ENCODE measurements at places on chromosomes 2 and 18.

- DNase-seq = no peak
These were observed 63.5 kb downstream of the ARHGAP15 start for GRCh38 chr2:143192716-143193115.

- no peak for DNase-seq
These were observed 9.2 kb downstream of the POU3F3 start for GRCh38 chr2:104863146-104863467.

DNA sequence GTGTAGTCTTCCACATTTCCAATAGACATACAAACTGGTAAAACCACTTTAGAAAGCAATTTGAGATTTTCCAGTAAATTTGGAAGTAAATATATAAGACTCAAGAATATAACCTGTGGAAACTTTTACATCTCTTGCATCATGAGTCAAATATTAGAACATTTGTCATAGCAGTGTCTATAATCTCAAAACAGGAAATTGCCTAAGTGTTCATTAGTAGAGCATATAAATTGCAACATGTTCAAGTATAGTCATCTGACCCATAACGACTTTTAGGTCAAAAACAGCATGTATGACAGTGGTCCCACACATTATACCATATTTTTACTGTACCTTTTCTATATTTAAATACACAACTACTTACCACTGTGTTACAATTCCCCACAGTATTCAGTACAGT lies 555.9 kb upstream of the VRK2 start:
- DNase-seq = no peak

- no peak for DNase-seq
These were observed 2.7 kb upstream of the HSBP1L1 start for GRCh38 chr18:79961527-79962291.

- no peak for DNase-seq
These were observed 57.5 kb upstream of the CXCR4 start for GRCh38 chr2:136175466-136175865.

DNA sequence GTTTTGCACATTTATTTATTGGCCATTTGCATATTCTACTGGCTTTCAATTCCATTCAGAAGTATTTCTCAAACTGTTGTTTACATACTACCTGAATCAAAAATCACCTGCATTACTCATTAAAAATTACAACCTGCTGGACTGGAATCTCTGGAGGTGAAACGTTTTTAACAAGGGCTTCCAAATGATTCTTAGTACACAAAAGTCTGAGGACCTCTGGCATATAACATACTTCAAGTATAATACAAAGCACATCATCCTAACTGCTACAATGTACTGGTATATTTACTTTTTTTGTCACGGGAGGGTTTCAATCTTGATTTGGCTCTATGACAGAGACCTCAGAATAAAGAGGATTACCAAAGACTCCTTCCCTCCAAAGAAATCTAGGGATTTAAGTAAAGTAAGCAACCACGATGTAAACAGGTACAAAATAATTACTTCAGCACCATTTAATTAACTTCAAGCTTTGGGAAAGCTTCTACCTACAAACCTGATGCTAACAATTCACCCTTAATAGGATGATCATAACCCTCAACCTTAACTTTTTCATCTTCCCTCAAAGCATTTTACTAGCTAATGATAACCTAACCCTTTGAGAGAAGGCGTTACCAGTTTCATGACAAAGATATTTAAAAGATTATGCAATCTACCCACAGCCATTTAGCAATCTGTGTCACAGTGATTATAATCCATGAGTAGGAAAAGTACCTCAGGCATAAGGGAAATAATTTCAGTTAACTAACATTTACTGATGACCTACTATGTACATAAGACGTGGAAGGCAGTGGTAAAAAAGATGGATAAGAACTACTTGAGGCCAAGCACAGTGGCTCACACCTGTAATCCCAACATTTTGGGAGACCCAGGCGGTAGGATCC lies 24.7 kb downstream of the ATAD2B start:
- DNase-seq = no peak

DNA sequence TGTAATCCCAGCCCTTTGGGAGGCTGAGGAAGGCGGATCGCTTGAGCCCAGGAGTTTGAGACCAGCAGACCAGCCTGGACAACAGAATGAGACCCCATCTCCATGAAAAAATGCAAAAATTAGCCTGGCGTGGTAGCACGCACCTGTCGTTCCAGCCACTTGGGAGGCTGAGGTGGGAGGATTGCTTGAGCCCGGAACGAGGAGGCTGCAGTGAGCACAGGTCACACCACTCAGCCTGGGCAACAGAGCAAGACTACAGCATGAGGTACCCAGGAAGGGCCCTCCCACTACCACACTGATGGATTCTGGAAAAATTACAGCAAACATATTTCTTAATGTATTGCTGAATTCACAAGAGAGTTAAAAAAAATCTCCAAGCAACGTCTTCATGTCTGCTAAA lies 56.3 kb upstream of the HPCAL1 start:
- no peak for DNase-seq

GRCh38 chr18:58666176-58666575 lies 5.1 kb upstream of the MALT1 start:
- DNase-seq = no peak

GRCh38 chr2:71667256-71668182 lies 214.2 kb downstream of the DYSF start:
- no peak for DNase-seq

- no peak for DNase-seq
These were observed 57.8 kb downstream of the PDK1 start for GRCh38 chr2:172613615-172614231.

GRCh38 chr2:168552450-168552856 lies 96.4 kb downstream of the CERS6 start:
- no peak for DNase-seq

DNA sequence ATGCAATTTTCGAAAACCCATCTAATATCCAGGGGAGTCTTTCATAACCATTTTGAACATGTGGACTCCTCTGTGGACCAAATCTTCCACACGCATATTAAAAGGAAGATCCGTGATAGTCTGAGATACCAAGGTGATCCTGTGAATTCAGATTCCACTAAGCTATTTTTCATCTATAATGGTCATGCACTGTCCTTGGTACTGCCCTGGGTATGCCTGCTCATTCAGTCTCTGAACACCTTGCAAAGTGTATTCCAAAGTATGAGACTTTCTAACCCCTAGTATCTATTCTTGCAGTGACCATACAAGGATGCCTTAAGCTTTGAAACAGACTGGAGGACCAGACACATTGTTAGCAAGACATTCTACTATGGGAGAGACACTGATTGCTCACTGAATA lies 217.6 kb upstream of the CCDC150 start:
- no peak for DNase-seq

DNA sequence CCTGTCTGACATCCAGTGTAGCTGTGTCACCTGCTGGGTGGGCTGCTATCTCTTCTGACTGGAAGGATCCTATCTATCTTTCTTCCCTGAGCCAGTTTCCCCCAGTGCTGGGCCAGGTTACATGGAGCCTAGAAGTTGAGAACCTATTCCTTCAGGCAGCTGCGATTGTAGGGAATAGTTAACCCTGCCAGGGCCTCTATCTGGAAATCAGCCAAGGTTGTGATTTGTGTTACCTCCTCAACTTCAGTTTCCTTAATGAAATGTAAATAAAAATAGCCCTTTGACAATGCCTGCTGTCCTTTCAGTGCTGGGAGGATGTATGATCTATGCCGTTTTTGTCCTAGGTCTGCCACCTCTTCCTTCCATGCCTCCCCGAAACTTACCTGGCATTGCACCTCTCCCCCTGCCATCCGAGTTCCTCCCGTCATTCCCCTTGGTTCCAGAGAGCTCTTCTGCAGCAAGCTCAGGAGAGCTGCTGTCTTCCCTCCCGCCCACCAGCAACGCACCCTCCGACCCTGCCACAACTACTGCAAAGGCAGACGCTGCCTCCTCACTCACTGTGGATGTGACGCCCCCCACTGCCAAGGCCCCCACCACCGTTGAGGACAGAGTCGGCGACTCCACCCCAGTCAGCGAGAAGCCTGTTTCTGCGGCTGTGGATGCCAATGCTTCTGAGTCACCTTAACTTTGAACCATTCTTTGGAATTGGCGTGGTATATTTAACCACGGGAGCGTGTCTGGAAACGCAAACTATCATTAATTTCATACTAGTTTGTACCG lies 36.6 kb downstream of the GORASP2 start:
- DNase-seq = no peak

DNA sequence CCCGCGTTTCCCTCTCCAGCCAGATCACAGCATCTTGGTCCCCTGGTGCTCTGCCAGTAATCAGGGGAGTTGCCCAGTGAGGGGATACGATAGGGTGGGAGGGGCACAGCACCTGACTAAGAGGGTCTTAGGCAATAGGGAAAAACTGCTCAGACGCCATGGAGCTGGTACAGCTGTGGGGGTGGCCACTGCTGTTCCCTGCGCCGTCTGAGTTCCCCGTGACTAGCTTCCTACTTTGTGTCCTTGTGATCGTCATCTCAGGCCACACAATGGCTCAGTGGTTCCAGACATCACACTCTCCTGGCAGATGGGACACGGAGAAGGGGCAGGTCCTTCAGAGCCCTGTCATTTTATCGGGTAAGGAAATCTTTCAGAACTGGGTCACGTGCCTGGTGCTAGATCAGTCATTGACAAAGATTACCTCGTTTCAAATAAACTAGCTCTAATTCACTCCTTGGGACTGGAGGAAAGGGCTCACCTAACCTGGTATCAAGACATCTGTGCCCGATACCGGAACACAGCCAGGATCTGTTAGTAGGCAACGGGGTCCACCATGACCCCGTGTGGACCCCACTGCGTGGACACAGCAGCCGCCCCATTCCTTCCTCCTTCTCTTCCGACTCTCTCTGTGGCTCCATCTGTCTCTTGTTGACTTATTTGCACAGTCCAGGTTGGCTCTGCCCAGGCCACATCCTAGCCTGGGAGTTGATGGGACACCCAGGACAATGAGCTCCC lies 101.6 kb downstream of the PTGR3 start:
- DNase-seq = no peak

- no peak for DNase-seq
These were observed 131.2 kb downstream of the AGPS start for GRCh38 chr2:177523781-177524180.

GRCh38 chr2:212854771-212855170 lies 296.6 kb downstream of the IKZF2 start:
- no peak for DNase-seq

DNA sequence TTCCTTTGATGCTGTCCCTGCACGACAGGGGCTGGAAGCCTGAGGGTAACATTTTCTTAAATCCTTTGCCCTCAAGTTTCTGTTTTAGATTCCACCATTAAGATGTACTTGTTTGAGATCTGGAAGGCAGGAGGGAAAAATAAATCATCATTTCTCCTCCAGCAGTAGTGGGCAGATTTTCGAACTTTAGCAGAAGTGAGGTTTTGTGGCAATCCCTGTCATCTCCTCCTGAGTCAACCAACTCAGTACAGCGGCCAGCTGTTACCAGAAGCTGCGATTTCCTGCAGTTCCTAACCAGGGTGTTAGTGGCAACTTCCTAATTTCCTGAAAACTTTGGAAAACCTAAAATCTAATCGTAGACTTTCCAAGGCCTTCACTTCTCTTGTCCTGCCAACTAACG lies 517.2 kb upstream of the ACVR2A start:
- no peak for DNase-seq

Measured in cortex of kidney (tissue), 1 donor.